ENCODE measurements at places on chromosomes 12 and 14.

DNA sequence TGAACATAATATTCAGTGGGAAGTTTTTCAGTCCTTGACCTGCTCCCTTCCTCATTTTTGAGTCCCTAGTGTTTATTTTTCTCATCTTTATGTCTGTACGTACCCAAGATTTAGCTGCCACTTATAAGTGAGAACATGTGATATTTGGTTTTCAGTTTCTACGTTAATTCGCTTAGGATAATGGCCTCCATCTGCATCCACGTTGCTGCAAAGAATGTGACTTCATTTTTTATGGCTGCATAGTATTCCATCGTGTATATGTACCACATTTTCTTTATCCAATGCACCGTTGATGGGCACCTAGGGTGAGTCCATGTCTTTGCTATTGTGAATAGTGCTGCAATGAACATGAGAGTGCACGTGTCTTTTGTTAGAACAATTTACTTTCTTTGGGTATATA is 30.3 kb downstream of the MIA2 start:
- DNase-seq = no peak

DNA sequence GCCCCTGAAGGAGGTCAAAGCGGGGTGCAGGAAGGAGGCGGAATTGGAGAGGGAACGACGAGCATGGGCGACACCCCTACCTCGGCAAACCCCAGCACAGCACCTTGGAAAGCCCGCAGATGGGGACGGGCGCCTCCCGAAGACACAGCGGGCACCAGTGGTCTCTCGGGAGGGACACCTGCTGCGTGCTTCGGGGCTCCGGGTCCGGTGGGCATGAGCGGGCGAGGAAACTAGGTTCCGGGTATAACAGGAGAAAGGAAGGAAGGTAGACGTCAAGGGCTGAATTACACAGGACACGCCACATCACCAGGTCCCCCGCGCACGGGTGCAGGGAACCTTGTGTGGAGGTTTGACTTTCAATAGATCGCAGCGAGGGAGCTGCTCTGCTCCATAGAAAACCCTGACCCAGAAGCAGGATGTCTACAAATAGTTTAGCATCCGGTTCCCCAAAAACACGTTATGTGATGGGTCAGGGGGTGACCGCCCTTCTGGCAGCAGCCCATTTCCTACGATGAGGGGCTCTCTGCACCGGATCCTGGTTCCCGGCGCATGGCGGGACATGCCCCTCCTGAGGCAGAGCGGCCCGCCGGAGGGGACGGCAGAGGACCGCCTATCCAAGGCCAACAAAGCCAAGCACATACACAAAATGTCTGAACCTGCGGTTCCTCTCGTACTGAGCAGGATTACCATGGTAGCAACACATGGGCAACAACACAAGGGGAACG is 196.9 kb downstream of the ALG10 start:
- no peak for DNase-seq

GRCh38 chr14:88380405-88380804 is 5.1 kb upstream of the SPATA7 start:
- DNase-seq = peak; percentile 1

DNA sequence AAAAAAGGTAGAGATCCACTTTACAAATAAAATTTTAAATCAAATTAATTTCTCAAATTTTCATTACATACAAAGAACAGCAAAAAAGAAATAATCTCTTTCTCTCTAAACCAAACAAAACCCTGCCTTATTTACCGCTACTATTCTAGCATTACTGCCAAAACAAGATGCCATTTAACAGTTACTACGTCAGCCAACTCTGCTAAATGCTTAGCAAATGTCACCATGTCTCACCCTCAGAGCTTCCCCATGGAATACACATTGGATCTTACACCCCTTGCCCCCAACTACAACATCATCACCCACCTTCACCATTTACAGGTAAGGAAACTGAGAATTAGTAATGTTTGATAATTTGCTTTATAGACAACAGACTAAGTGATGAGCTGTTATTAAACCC is 23.0 kb upstream of the NR2C1 start:
- no peak for DNase-seq

GRCh38 chr14:75822522-75823141 is 159.2 kb downstream of the TGFB3 start:
- DNase-seq = no peak

Data from NCI-H1436 treated with DMSO at 0.1 percent for 48 hours (cell line).